Endothelial cell of umbilical vein (primary cell): ENCODE measurements at places on chromosomes 3 and 15.

GRCh38 chr3:152298393-152299248 lies 29.9 kb downstream of the MBNL1 start:
- DNase-seq: peak; percentile 88

- DNase-seq: no peak
Measured at GRCh38 chr3:18778598-18778997, 353.5 kb upstream of the SATB1 start.

DNA sequence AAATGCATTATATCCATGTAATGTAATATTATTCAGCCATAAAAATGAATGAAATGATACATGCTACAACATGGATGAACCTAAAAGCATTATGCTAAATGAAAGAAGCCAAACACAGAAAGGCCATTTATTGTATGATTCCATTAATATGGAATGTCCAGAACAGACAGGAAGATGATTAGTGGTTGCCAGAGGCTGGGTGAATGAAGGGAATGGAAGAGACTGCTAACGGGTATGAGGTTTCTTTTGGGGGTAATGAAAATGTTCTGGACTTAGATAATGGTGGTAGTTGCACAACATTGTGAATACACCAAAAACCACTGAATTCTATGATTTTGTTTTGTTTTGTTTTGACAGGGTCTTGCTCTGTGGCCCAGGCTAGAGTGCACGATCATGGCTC lies 61.6 kb upstream of the MAP4 start:
- DNase-seq: no peak

GRCh38 chr15:80773122-80773551 lies 6.0 kb upstream of the CEMIP start:
- DNase-seq: no peak

- no peak for DNase-seq
Measured at GRCh38 chr15:32922541-32922940, 204.7 kb downstream of the GREM1 start.
